ENCODE measurements at places on chromosomes 7 and 10. TPM values are rescaled to one million over a fixed set of nuclear protein-coding genes. Genes with fewer than 3 reads are reported as not detected.
A peak's percentile ranks its signal among the peaks of the same experiment; 100 is the strongest.

The CTAGE15 gene
- polyA plus RNA-seq: not detected

The PDE1C gene
- polyA plus RNA-seq: 10.9 TPM

DNA sequence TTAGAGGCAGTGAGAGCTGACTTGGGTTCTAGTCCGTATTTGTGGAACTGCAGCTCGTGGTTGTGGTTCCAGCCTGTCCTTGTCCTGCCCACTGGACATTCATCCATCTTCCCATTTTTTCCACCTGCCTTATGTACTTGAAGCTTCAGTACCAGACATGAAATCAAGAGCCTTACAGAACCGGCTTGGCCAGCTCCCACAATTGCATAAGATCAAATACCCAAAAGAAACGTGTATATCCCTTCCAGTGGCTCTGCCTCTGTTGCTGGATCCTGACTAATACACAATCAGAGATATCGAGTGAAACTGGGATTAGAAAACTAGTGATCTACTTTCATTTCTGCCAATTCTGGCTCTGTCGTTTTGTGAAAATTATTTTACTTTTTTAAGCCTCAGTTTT lies 23.8 kb upstream of the LIPA start:
- DNase-seq: no peak

The OPN4 gene
- not detected for polyA plus RNA-seq

The ELMO1 gene
- polyA plus RNA-seq: 0.03 TPM

The C10orf67 gene
- polyA plus RNA-seq: 0.14 TPM

DNA sequence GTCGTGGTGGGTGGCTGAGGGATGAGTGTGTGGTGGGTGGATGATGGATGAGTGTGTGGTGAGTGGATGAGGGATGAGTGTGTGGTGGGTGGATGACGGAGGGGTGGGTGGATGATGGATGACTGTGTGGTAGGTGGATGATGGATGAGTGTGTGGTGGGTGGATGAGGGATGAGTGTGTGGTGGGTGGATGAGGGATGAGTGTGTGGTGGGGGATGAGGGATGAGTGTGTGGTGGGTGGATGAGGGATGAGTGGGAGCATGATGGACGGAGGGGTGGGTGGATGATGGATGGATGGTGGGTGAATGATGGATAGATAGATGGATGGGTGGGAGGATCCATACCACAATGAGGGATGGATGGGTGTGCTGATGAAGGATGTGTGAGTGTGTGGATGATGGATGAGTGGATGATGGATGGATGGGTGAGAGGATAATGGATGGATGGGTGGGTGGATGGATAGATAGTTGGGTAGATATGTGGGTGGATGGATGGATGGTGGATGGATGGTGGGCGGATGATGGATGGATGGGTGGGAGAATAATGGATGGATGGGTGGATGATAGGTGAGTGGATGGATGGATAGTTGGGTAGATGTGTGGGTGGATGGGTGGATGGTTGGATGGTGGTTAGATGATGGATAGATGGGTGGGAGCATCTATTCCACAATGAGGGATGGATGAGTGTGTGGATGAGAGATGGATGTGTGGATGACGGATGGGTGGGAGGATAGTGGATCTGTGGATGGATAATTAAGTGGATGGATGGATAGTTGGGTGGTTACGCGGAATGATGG lies 266.8 kb downstream of the CELF2 start:
- no peak for DNase-seq

- no peak for DNase-seq
These were observed 143.1 kb downstream of the AHR start for GRCh38 chr7:17441557-17441956.

DNA sequence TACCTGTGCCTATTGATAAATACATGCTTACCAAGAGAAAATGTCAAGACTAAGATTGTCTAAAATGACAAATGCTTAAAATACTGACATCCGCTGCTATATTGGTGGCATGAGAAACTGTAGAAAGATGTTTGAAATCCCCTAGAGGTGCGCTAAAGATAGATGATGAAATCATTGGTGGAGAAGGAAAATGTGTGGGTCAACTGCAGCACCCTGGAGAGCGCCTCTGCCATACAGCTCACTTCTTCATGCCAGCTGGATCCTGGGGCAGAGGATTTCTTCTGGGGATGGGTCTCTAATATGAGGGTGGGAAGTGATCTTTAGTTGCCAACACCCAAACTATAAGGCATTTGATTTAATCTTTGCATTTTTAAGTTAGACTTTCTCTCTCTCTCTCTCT lies 680.4 kb upstream of the POM121L12 start:
- no peak for DNase-seq

DNA sequence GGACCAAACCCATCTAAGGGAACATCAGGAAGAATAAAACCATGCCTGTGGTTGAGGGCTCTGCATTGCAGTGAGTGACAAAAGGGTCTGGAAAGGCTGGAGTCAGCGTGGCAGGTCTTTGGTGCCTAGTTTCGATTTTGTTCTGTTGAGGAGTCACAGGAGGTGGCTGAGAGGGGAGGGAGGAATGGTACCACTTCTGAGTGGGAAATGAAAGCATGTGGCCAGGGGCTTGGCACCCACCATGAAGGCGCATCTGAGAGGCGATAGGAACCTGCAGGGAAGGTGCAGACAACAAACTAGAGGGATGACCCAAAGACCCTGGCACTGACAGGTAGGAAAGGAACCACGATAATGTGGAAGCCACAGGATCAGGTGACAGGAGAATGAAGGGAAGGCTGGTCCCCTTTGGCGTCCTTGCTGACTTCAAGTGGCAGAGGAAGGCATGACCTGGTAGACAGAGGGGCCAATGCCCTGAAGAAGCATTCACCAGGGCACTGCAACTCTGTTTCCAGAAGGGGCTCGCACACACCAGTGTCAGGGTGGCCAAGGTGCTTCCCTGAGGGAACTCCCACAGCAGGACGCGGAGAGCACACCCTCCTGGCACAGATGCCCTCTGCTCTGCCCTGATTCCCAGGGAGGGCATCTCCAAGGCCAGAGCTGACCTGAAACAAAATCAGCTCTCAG lies 41.7 kb downstream of the HIPK2 start:
- DNase-seq: no peak

DNA sequence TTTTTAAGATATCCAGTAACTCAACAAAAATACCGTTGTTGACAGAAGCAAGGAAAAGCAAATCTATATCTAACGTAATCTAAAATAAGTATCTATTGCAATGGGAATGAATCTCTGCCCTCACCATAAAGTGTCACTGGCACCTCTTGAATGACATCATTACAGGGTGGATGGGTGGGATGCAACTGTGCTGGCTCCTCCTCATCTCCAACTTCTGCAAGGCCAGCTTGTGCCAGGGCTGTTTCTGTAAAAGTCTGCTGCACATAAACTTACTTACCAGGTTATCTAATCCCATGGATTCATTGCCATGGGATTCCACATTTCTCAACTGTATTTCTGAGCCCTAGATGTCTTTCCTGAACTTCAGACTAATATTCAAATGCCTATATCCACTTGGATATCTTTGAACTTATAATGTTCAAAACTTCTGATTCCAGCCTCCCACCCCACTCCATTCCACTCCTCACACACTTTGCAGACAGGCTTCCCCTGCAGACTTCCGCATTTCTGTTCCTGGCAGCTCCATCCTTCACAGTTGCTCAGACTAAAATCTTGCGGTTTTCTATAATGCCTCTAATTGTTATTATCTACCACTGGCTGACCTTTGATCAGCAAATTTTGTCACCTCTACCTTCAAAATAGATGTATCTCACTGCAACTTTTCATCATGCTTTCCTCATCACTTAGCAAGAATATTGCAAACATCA lies 10.7 kb downstream of the FGL2 start:
- no peak for DNase-seq

DNA sequence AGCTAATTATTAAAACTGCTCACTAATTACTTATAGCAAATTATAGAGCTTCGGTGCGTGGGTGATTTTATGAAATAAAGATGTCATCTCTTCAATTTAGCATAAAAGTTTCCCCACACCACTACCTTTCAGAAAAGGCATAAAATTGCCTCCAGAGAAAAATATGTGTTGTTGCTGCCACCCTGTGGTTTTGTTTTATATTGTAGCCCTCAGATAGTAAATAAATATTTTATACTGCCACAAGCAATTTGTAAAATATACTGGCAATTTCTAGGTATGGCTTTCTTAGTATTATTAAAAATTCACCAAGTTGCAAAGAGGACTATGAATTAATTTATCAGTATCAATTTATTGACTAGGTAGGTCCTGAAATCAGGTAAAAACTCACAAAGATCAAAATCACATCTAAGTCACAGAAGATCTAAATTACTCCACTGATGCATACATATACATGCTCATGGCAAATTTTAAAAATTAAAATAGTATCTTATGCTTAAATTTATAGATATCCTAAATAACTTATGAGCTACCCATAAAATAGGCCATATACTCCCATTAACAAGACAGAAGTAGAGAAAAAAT lies 26.5 kb downstream of the ASNS start:
- peak; percentile 15 for DNase-seq

DNA sequence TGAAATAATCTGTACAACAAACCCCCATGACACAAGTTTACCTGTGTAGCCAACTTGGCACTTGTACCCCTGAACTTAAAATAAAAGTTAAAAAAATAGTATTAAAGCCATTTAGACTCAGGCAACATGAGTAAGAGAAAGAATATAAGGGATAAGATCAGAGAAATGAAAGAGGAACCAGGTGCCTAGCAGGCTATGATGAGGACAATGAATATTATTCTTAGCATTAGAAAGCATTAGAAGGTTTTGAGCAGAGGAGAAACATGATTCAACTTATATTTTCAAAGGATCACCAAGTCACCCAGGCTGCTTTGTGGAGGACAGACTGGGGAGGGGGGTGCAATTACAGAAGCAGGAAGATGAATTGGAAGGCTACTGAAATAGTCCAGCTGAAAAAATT lies 48.1 kb upstream of the TES start:
- no peak for DNase-seq

GRCh38 chr10:77251297-77252013 lies 386.2 kb downstream of the KCNMA1 start:
- peak; percentile 62 for DNase-seq

The AEBP1 gene
- 5.7 TPM for polyA plus RNA-seq

- DNase-seq: no peak
These were observed 91.4 kb upstream of the FAM133B start for GRCh38 chr7:92681633-92682032.

DNA sequence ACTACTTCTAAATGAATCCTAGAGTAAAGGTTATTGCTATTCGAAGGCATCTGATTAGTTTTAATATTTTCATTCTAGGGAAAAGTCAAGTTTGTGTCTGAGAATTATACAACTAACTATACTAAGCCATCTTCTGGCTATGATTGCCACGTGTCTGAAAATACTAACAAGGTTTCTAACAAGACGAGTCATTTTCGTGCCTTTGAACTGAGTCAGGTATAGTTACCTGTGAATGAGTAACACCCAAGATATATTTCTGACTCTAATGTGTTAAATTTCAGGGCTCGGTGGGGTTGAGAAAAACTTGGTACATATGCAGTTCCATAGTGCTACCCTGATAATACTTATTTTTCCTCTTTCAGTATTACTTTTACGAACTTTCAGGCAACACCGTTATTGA lies 35.5 kb downstream of the TASOR2 start:
- DNase-seq: no peak

The SYCE1 gene
- polyA plus RNA-seq: not detected

DNA sequence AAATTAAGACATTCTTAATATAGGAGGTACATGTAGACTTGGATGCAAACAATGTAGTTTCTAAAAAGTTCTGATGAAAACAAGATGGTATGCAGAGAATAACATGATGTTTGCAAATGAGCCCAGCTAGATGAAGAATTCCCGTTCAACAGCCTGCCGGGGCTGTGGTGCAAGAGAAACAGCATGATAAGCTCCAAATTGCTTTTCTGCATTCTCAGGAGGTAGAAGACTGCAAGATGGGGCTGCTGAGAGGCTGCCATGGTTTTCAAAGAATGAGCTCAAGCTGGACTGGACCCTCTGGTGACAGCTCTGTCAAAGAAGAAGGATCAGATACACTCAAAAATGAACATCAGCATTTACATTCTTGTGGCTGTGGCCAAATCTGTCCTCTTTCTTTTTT lies 73.4 kb upstream of the PALS2 start:
- DNase-seq: no peak

The FGL2 gene
- polyA plus RNA-seq: 0.47 TPM

The BMPER gene
- 6.2 TPM for polyA plus RNA-seq

DNA sequence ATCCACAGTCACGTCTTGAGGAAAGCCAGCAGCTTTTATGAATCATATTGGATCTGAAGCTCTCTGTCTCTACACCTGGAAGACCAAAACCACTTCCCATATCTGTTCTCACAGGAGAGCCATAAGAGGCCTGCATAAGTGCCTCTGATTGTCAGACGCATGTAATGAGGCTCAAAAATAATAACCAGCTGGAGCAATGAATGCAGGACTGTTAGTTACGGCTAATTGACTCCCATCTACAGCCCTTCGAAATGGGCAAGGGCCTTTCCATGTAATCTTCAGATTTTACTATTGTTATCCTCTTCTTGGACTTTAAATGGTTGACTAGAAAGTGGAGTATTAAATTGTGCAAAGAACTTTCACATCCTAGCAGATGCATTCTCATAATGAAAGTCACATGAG lies 4.4 kb upstream of the SEMA3C start:
- no peak for DNase-seq

Data from IMR-90 (cell line).